ENCODE measurements at places on chromosomes 4 and X. TPM values are rescaled to one million over a fixed set of nuclear protein-coding genes. Genes with fewer than 3 reads are reported as not detected.

- H3K4me3 ChIP-seq = no peak overlapping the region
- no peak for DNase-seq
- H3K27me3 ChIP-seq = no peaks in the 10 kb centered on the region
- H3K36me3 ChIP-seq = no peaks in the 10 kb centered on the region
- no peak overlapping the region for H3K27ac ChIP-seq
Measured at GRCh38 chrX:145751943-145752342, 65.7 kb upstream of the SLITRK2 start.

GRCh38 chrX:139691493-139691842 is 16.5 kb downstream of the MCF2 start:
- no peak for DNase-seq
- H3K36me3 ChIP-seq = no peaks in the 10 kb centered on the region
- peaks cover 62% of the 10 kb centered on the region for H3K27me3 ChIP-seq
- H3K27ac ChIP-seq = no peak overlapping the region

ARL9 gene
- total RNA-seq = 0.26 TPM

LRP2BP gene
- 0.49 TPM for total RNA-seq

DDX53 gene
- total RNA-seq = not detected

Data from Calu3 (cell line).